ENCODE measurements at places on chromosomes 5 and 9.

GRCh38 chr9:72925126-72925789 lies 27.6 kb downstream of the ALDH1A1 start:
- no peak for DNase-seq

DNA sequence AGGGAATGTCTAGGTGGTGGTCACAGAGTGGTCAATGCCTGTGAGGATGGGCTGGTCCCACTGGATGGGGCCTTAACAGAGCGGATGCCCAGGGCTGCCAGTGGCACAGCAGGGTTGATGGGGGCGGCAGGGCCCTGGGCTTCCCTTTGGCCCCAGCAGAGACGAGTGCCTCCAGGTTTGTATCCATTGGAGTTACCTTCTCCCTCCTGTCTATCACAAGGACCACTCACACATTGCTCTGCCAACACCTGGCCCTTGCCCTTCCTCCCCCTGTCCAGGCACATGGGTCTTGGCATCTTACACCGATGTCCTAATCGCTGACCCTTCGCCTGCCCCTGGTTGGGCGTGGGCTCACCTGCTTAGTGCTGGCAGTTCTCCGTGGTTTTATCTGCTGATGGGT lies 26.2 kb upstream of the IRX4 start:
- DNase-seq = no peak

GRCh38 chr5:81181576-81182316 lies 51.4 kb upstream of the CKMT2 start:
- no peak for DNase-seq

- DNase-seq = no peak
Observed at GRCh38 chr5:92775711-92776615, 805.1 kb downstream of the NR2F1-AS1 start.

GRCh38 chr9:123107639-123108285 lies 74.3 kb downstream of the GPR21 start:
- no peak for DNase-seq

GRCh38 chr5:180099733-180100611 lies 28.4 kb upstream of the RNF130 start:
- no peak for DNase-seq

DNA sequence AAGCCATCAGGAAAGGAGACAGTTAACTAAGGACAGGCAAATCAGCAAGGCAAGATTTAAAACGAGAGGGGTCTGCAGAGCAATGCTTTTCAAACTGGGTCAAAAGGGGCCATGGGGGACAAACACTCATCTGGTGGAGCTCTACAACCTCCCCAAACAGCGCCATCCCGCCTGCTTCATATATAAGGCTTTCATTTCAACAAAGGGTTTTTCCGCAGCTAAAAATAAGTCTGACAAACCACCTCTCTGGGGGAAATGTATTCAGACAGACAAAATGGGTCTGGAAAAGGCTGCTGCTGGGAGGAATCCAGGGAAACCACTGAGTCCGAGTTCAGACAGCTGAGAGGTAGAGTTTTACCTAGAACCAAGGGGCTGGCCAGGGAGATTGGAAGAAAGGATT lies 8.3 kb upstream of the SEPTIN8 start:
- no peak for DNase-seq

- no peak for DNase-seq
Observed at GRCh38 chr9:14524873-14525515, 168.2 kb downstream of the ZDHHC21 start.

- no peak for DNase-seq
Observed at GRCh38 chr5:83724001-83724400, 3.3 kb upstream of the HAPLN1 start.

GRCh38 chr5:55231919-55232270 lies 1.5 kb downstream of the CCNO start:
- DNase-seq = no peak

- DNase-seq = peak; percentile 37
Observed at GRCh38 chr5:123681061-123681460, 169.1 kb downstream of the CSNK1G3 start.

DNA sequence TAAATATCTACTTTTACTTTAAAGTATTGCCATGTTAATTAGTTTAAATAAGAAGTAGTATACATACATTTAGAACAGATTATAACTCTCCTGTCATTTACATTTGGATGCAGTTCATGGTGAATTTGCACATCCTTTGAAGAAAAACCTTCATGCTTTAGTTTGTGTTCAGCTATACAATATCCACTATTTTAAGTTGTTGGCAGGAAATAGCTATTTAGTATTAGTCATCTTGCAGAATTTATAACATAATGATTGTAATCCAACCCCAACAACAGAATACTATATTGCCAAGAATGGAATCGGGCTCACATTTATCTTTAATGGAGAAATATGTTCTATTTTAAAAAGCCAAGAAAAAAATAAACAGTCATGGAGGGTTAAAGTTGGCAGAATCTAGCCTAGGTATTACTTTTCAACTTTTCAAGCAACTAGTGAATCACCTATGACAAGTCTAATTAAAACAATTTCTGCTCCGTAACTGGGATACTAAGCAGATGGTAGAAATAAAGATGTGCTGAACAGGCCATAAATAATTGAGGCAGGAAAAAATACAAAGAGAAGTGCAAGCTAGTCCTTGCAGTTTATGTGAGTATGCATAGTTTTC lies 1170.6 kb upstream of the NUDT12 start:
- DNase-seq = no peak

DNA sequence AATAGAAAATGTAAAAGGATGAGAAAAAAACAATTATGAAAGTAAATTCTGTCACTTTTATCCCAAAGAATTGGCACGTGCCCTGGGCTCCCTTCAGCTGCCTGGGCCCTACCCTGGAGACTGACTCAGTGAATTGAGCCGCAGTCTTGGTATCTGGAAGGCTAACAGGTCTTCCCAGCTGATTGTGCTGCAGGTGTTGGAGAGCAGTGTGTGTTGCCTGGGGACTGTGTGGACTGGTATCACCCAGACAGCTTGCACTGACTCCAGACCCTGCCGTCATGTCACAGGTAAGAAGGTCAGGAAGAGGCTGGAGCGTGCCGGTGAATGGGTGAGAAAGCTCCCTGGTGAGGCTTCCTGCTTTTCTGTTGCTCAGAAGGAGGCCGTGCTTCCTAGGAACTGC lies 83.3 kb downstream of the AOPEP start:
- no peak for DNase-seq

GRCh38 chr5:27769748-27770402 lies 731.5 kb upstream of the CDH9 start:
- DNase-seq = no peak

DNA sequence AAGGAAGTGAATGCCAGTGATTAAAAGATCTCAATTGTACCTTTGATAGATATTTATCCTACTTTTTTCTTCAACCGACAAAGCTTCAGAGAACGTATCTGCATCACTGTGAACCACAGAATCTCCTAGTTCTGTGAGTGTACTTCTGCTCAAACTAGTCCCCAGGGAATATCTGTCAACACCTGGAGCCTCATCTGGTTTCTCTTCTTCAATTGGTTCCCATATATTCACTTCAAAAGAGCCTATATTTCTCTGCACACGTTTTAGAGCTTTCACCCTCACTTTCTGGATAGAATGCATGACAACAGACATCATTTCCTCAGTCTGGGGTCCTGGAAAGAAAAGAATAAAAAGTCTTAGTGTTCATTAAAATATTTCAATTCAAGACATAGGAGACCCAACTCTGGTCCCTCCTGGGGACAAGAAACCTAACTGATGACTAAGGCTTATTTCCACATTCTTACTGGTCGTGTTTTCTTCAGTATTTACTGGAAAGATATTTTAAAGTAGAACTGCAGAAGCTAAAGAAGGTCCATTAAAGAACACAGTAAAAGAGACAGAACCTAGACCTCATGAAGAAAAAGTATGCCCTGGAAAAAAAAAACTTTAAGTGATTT lies 64.3 kb downstream of the CPLANE1 start:
- DNase-seq = no peak

GRCh38 chr5:67305913-67306710 lies 109.5 kb upstream of the CD180 start:
- no peak for DNase-seq

GRCh38 chr9:130240410-130241197 lies 25.0 kb upstream of the HMCN2 start:
- DNase-seq = no peak

DNA sequence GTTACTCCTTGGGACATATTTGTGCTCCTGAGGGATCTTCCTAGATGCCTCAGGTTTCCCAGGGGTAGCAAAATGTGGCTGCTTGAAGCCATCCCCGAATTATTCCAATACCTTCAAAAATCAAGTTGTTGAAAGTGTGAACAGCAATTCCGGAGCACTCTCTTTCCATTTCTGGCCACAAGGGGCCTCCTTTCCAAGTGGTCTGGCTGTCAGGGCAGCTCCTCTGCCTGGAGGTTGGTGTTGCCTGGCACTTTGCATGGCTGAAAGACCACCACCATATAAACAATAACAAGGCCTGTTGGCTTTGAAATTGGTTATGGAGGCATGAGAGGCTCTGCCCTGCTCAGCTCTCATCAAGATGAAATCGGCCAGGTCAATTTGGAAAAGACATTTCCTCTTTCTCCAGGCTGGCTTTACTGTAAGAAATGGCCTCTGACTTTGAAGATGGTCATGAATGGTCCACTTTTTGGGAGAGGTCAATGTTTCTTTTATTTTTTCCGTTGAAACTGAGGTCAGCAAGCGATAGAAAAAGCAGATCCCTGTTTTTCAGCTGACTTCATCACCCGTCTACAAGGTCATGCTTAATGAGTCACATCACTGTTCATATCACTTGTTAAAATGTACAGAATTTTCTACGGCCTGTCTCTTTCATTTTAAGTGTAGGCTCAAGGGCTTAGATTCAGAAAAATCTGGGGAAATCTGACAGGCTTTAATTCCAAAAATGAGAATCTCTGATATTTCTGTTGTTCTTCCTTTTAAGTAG lies 481.1 kb upstream of the ZNF608 start:
- DNase-seq = no peak

DNA sequence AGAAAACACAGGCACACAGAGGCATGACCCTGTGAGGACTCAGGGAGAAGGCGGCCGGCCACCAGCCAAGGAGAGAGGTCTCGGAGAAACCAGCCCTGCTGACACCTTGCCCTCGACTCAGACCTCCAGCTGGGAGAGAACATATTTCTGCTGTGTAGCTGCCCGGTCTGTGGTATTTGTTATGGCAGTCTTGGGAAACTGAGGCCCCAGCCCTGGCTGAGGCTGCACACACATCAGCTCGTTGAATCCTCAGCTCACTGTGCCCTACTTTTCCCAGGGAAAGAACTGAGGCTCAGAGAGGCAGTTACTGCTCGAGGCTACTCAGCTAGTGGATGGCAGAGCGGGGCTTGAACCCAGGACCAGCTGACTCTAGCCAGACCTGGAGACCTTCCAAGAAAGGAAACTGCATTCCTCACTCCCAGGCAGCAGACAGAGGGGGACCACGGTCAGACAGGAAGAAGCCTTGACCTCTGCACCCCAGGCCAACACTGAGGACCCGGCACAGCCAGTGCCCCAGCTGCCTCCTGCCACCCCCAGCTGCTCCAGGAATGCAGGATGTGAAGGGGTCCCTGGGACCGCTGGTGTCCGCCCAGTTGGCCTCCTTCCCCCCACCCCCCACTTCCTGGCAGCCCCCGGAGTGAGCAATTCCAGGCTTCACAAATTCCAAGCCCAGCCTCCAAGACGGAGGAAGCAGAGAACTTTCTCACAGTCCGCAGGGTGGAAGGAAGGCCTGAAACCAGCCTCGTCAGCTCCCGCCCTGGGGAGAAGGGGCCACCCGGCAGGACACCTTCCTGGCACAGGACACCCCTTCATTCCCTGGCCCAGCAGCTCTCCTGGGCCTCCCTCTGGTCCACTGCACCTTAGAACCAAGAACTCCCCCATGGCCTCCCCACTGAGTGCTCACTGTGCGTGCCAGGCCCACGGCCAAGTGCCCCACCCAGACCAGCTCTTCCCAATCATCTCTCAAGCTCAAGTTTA lies 69.9 kb downstream of the LRSAM1 start:
- DNase-seq = peak; percentile 66

DNA sequence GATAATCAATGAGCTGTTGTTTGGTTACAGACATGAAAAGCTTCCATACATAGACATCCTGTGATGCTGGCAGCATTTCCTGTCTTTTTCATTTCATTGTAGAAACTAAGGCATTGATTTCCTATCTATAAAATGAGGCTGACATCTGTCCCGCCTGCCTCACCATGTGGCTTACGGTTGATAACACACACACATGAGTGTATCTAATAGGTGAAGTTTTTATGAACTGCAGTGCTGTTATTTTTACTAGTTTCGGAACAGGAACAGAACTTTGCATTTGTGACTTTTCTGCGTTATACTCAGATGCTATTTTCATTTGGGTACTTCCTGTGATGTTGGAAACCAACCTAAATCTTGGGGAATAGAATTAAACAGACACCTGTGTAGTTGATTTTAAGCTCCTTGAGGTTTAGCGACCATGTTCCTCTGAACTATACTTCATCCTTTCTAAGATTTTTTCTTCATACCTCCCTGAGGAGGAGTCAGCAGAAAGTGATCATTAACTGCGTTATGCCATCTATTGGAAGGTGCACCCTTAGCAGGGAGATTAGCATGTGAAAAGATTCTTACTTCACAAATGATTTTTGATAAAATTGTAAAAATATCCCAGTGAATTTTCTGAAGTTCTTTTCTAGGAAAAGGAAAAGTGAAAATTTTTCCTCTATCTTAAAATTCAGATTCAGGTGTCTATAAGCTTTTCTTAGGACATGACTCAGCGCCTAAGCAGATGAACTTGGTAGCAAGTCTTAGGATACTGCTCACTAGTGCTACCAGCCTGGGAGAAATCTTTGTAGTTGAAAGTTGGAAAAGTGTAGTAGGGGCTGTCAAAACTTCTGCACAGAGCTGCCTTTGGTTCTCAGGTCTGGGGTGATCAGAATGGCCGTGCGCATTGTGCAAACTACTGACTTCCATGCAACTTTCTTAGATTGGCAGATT lies 134.5 kb downstream of the TRIO start:
- DNase-seq = no peak

DNA sequence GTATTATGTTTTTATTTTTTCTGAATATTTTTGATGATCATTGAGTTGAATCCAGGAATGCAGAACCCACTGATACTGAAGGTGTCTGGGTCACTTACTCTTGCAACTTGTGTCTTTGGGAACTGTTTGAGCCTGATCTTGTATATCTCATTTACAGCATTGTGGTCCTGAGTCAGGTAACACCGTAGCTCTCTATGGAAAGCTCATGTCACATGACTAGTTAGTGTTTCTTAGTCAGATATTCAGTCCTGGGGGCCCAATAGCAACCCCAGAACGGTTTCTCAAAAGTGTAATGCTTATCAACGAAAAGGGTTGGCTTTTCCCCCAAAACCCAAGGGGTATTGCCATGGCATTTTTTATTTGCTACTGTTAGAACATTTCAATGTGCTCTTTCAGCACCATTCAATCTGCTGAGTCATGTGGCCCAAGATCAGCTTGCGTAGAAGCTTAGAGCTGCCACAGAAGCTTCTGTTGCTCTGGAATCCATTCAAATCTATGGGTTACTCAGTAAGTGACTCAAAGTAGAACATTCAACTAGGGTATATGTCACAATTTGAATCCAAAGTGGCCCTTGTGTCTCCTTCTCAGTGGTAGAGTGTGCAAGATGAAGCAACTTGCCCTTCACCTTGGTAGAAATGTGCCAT lies 12.1 kb upstream of the PTAR1 start:
- DNase-seq = no peak

- no peak for DNase-seq
Observed at GRCh38 chr5:157157293-157157891, 8.7 kb downstream of the GARIN3 start.

- no peak for DNase-seq
Observed at GRCh38 chr5:14415698-14416074, 165.9 kb upstream of the OTULINL start.
